Right renal cortex interstitium (tissue), 3 donors: ENCODE measurements at places on chromosomes 2 and 18. TPM values are rescaled to one million over a fixed set of nuclear protein-coding genes. Genes with fewer than 3 reads are reported as not detected.

ARHGAP25 gene
- polyA plus RNA-seq: 8.5 TPM

GRCh38 chr2:24049485-24050021 is at the start of gene FKBP1B:
Gene FKBP1B (plus strand): TSS chr2:24049741. CDS start chr2:24049850, 109 bp downstream.
- no peak for DNase-seq

GRCh38 chr2:32135409-32135808 is 30.3 kb upstream of the SLC30A6 start:
- no peak for DNase-seq

GRCh38 chr2:85750587-85751575 is 2.9 kb upstream of the ATOH8 start:
- DNase-seq: no peak

GRCh38 chr2:234288974-234289455 is 207.9 kb downstream of the ARL4C start:
- peak; percentile 30 for DNase-seq

DNA sequence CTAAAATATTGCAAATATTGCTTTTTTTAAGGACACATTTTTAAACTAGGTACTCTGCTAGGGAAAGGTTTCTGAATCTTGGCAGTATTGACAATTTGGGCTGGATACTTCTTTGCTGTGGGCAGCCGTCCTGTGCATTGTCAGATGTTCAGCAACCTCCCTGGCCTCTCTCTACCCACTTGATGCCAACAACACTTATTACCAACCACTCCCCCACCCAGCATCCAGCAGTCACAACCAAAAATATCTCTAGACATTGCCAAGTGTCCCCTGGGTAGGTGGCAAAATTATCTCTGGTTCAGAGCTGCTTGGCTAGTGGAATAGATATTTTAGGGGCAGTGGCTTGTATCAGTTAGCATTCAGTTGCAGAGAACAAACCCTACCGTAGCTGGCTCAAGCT is 114.3 kb upstream of the PNPT1 start:
- DNase-seq: no peak

KCNG2 gene
- 0.17 TPM for polyA plus RNA-seq

GCKR gene
- not detected for polyA plus RNA-seq

DNA sequence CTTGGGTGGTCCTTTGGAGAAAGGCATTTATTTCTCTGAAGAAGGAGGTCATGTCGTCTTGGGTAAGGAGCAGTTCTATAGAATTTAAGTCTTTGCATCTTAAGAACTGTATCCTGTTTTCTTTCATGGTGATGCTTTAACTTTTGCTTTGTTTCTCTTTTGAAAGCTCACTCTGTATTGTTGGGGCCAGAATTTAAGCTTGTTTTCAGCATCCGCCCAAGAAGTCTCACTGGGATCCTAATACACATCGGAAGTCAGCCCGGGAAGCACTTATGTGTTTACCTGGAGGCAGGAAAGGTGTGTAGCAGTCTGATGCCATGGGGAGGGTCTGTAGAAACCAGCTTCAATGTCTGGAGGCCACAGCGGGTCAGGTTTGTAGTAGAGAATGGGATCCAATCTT is 64.7 kb upstream of the TTC39C start:
- no peak for DNase-seq

TMEM200C gene
- polyA plus RNA-seq: 1.1 TPM

DNA sequence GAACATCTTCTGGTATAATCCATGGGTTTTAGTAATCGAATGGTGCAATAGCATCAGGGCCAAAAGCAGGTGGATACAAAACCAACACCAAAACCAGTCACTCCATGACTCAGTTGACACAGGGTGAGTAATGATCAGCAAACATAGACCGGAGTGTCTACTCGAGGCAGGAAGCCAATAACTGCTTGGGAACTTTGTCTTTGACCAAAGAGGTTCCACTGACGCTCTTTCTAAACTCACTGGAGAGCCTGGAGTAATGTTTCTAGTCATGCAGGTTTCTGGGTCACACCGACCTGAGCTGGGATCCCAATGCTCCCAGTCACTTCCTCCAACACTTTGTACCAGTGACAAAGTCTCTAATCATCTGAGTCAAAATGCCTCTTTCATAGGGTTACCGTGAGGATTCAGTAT is 30.9 kb downstream of the MREG start:
- DNase-seq: no peak

- DNase-seq: no peak
Observed at GRCh38 chr18:65206551-65207260, 544.1 kb upstream of the CDH7 start.
